ENCODE measurements at places on chromosomes 2 and 18. TPM values are rescaled to one million over a fixed set of nuclear protein-coding genes. Genes with fewer than 3 reads are reported as not detected.

DNA sequence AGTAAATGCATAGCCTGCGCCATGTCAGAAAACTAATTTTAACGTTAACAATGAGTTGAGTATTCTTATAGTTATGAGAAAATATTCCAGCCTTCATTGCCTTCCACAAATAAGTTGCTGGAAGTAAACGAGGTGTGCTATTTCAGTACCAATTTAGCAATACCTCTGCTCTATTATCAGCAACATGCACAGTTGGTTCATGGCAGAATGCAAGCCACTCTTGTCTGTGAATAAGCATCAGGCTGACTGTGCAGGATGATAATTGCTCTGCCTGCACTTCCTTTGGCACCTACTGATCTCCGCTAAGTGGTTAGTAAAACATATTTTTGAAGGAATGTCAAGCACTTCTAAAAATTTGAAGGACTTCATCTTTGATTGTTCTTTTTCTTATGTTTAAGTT, 261.9 kb upstream of the SIX3 start:
- H3K4me1 ChIP-seq: peaks cover 4% of the 10 kb centered on the region
- no peak overlapping the region for H3K27ac ChIP-seq
- no peak for DNase-seq
- H3K27me3 ChIP-seq: no peaks in the 10 kb centered on the region

GRCh38 chr2:224997802-224998201, 44.5 kb downstream of the DOCK10 start:
- H3K4me1 ChIP-seq: peaks cover 42% of the 10 kb centered on the region
- H3K4me3 ChIP-seq: no peak overlapping the region
- no peaks in the 10 kb centered on the region for H3K27me3 ChIP-seq
- no peak overlapping the region for H3K27ac ChIP-seq

GRCh38 chr2:241859436-241860183, 916 bp upstream of the PDCD1 start:
- no peaks in the 10 kb centered on the region for H3K27me3 ChIP-seq
- H3K4me1 ChIP-seq: peaks cover 72% of the 10 kb centered on the region
- H3K4me3 ChIP-seq: peak overlapping the region; percentile 60
- peak overlapping the region; percentile 28 for H3K27ac ChIP-seq
- peak; percentile 68 for DNase-seq

DNA sequence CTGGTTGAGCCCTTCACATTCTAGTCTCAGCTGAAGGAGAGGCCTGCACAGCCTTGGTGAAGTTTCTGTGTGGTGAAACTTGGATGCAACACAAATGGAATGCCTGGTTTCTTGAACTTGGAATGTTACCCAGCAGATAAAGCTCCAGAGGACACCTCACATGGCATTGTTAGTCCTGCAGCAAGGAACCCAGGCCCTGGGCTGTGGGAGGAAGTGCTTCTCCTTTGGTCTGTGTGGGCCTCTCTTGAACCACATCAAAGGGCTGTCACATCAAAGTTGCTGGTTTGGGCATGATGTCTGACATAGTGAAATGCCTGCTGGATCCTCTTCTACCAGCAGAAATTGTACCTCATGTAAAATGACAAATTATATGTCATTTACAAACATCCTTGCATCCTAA, 198.5 kb downstream of the FHOD3 start:
- no peak for DNase-seq
- no peaks in the 10 kb centered on the region for H3K36me3 ChIP-seq
- H3K27me3 ChIP-seq: no peaks in the 10 kb centered on the region
- no peak overlapping the region for H3K27ac ChIP-seq
- H3K4me1 ChIP-seq: no peaks in the 10 kb centered on the region

- DNase-seq: no peak
- no peaks in the 10 kb centered on the region for H3K27me3 ChIP-seq
- no peaks in the 10 kb centered on the region for H3K4me1 ChIP-seq
- H3K4me3 ChIP-seq: no peak overlapping the region
- H3K36me3 ChIP-seq: no peaks in the 10 kb centered on the region
These were observed 97.8 kb upstream of the CELF4 start for GRCh38 chr18:37663446-37663845.

GRCh38 chr2:31140151-31140550, 1.9 kb upstream of the GALNT14 start:
- peaks cover 18% of the 10 kb centered on the region for H3K27me3 ChIP-seq
- no peak overlapping the region for H3K27ac ChIP-seq
- H3K4me3 ChIP-seq: no peak overlapping the region
- H3K4me1 ChIP-seq: no peaks in the 10 kb centered on the region
- H3K36me3 ChIP-seq: no peaks in the 10 kb centered on the region
- DNase-seq: no peak

DNA sequence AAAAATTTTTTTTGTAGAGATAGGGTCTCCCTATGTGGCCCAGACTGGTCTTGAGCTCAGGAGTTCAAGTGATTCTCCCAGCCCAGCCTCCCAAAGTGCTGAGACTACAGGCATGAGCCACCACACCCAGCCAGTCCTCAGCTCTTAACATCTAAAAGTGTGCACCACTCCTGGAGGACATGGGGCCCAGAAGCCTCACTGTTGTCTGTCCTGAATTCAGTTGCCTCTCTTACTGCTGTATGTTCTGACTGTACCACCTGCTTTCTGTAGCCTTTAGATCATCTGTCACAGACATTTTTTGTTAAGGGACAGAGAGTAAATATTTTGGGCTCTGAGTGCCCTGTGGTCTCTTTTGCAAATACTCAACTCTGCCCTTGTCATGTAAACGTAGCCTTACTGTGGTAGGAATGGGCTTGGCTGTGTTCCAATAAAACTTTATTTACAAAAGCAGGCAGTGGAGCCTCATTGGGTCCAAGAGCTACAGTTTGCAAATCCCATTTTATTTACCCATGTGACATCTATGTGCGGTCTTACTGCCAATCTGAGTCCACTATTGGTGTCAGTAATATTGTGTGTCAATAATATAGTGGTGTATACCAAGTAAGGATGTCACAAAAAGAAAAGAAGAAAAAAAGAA, 38.1 kb downstream of the TMEM37 start:
- H3K27ac ChIP-seq: no peak overlapping the region
- H3K27me3 ChIP-seq: no peaks in the 10 kb centered on the region
- no peak overlapping the region for H3K4me3 ChIP-seq
- no peak for DNase-seq
- H3K4me1 ChIP-seq: no peaks in the 10 kb centered on the region

DNA sequence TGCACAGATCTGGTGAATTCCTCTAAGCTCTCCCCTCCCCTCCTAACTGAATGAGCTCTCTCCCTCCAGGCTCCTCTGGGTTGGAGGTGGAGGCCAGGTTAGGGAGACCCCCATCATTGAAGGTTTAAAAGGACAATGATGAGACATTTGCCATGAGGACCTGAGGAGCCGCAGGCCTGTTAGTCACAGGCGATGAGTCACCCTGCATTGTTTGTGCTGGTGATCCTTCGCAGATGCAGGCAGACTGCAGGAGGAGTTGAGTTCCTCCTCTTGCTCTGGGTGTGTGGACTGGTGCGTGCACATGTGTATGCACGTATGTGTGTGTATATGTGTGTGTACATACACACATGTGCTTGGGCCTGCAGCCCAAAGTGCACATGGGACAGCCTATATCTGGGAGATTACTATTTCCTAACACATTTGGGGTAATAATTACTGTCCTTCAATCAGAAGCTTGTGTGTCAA, 42.0 kb downstream of the MCFD2 start:
- DNase-seq: no peak
- no peak overlapping the region for H3K27ac ChIP-seq
- H3K4me1 ChIP-seq: no peaks in the 10 kb centered on the region
- no peak overlapping the region for H3K4me3 ChIP-seq

The ADD2 gene
- 1.2 TPM for total RNA-seq

The SLC5A7 gene
- total RNA-seq: not detected
